ENCODE measurements at places on chromosomes 11 and 22.

- no peak for DNase-seq
Observed at GRCh38 chr22:36548606-36549005, 19.6 kb upstream of the EIF3D start.

GRCh38 chr11:64650923-64651523 is 60.0 kb downstream of the SLC22A12 start:
- no peak for DNase-seq

- DNase-seq: no peak
Observed at GRCh38 chr11:132844956-132845696, 687.2 kb downstream of the OPCML start.

DNA sequence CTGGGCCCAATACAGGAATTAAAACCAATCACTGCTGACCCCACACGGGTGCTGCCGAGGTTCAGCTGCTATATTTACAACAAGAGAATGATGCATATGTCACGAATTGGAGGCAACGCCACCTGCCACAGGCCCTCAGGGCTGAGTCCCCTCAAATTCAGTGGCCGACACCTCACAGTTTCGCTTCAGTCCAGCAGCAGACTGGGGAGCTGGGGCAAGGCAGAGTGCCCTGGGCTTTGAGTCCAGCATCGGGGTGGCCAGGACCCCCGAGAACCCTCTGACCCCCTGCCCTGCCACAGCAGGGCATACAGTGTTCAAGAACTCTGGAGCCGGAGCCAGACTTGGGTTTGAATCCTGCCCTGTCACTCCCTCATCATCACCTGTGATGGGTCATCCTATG is 247.2 kb downstream of the CTTN start:
- DNase-seq: no peak

- DNase-seq: no peak
Observed at GRCh38 chr11:120717623-120718022, 206.1 kb downstream of the GRIK4 start.

DNA sequence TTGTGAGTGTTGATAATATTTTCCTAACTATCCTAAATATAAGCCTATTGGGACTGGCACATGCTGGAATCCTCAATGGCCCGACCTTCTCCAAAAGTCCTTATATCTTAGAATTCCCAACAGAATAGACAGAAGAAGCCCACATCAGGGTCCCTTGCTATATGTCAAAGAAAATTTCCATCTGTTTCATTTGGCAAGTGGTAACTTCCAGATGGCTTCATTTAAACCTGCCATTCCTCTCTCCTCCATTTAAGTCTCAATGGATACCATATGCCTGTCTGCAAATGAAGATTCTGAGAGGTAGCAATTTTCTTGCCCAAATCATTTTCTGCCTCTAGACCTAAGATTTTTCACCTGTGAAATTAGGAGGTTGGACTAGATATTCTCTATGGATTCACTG is 73.1 kb upstream of the KCNA4 start:
- no peak for DNase-seq
